ENCODE measurements at places on chromosomes 12 and 14. TPM values are rescaled to one million over a fixed set of nuclear protein-coding genes. Genes with fewer than 3 reads are reported as not detected.

The LRTM2 gene
- total RNA-seq = not detected

The TMEM132C gene
- total RNA-seq = not detected

GRCh38 chr12:110698171-110698902 lies 9.4 kb upstream of the HVCN1 start:
- peak; percentile 86 for DNase-seq

GRCh38 chr12:46402941-46403718 lies 30.6 kb upstream of the SLC38A2 start:
- DNase-seq = no peak

DNA sequence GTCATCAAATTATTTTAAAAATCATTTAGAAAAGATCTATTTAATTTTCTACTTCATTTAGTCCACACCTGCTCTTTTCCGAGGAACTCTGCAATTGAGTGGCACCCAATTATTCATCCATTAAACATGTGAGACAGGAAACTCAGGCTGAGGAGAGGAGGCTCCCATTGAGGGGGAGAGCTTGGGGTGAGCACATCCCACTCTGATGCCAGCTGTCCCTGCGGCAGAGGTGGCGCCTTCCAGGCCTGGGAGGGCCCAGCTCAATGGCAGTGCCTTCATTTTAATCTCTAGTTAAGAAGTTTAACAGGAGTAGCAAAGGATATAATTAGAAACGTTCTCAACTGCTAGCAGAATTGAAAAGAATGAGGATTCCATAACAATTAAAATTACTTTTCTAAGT lies 92.0 kb downstream of the ITPR2 start:
- DNase-seq = no peak

DNA sequence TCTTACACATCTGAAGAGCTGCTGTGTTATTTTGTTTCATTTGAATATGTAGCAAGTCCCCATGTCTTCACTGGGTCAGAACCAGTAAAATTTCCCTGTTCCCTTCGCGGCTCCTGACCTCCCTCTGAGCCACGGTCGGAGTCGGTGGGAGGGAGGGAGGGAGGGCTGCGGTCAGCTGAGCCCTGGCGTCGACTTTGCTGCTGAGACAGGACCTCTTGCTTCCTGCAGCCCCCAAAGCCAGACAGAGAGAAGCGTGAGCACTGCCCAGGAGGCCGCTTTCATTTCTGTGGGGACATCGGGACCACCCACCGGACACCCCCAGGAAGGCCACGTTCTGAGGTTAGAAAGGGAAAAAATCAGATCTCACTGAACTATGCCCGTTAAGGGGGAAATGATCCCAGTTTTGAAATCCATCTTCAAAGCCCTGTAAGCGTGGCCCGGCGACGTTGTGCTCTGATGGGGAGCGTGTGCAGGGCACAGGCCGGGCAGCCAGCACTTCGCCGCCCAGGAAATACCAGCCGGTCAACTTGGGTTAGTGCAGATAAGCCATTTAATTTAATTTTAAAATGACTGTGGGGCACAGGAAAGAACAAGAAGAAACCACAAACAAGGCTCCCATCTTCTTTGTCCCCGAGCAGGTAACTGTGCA lies 42.1 kb downstream of the NOC4L start:
- no peak for DNase-seq

- peak; percentile 69 for DNase-seq
Measured at GRCh38 chr12:102769323-102769916, 147.6 kb downstream of the PAH start.

GRCh38 chr12:51346581-51346980 lies at the start of gene CELA1:
Gene CELA1 (minus strand): TSS chr12:51346679. CDS start chr12:51346638, 41 bp downstream.
- DNase-seq = no peak

GRCh38 chr12:80925237-80925636 lies 12.5 kb downstream of the LIN7A start:
- DNase-seq = no peak

- DNase-seq = no peak
Measured at GRCh38 chr14:51464411-51464810, 187.3 kb upstream of the FRMD6 start.

DNA sequence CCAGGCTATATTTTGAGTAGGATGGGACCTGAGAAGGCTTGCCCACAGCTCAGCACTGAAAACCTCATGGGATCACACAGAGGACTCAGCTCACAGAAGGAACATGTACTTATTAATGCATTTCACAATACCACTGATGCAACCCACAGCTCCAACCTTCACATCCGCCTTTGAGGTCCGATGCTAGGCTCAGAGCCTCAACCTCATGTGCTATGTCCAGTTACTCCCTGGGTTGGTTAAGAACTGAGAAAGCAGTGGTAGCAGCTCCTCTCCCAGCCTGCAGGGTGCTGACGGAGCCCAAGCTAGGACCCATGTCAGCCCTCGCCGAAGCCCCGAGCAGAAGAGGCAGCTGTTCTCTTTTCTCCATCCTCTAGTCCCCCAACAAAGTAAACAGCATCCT lies 52.9 kb downstream of the SPTB start:
- no peak for DNase-seq

- no peak for DNase-seq
Measured at GRCh38 chr12:47832263-47832933, 12.7 kb upstream of the HDAC7 start.

Measured in Calu3 (cell line).